T-helper 17 cell (primary cell): ENCODE measurements at places on chromosomes 2 and 18.

- H3K4me3 ChIP-seq: no peak overlapping the region
- peaks cover 39% of the 10 kb centered on the region for H3K27me3 ChIP-seq
- peaks cover 7% of the 10 kb centered on the region for H3K4me1 ChIP-seq
- no peak overlapping the region for H3K27ac ChIP-seq
- DNase-seq: no peak
Observed at GRCh38 chr2:237567276-237568029, 1.1 kb downstream of the PRLH start.

GRCh38 chr2:233865838-233866237 is 2.3 kb downstream of the MSL3B start:
- no peaks in the 10 kb centered on the region for H3K27me3 ChIP-seq
- no peak for DNase-seq
- H3K4me3 ChIP-seq: no peak overlapping the region
- peaks cover 6% of the 10 kb centered on the region for H3K4me1 ChIP-seq
- H3K27ac ChIP-seq: no peak overlapping the region
- H3K36me3 ChIP-seq: peaks cover 5% of the 10 kb centered on the region

GRCh38 chr2:231615058-231615671 is 22.5 kb downstream of the TEX44 start:
- H3K4me1 ChIP-seq: peaks cover 20% of the 10 kb centered on the region
- H3K36me3 ChIP-seq: no peaks in the 10 kb centered on the region
- H3K4me3 ChIP-seq: peak overlapping the region; percentile 92
- DNase-seq: no peak
- H3K27me3 ChIP-seq: no peaks in the 10 kb centered on the region

DNA sequence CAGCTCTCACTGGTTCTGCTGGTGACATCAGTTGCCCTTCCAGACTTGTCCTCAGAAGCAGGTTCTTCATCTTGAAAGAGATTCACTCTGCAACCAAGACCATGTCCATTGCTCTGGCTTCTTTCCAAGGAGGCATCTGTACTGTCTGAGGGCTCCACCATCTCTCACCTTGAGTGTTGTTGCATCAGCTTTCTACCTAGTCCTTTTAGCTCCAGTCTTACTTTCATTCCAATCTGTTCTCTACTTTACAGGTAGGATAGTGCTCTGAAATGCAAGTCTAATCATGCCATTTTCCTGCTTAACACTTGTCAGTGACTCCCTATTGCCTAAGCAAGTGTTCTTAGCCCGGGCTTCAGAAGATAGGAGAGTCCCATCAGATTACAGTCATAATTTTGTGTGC is 117.7 kb downstream of the EN1 start:
- no peak overlapping the region for H3K27ac ChIP-seq
- H3K4me1 ChIP-seq: no peaks in the 10 kb centered on the region
- H3K27me3 ChIP-seq: peaks cover 14% of the 10 kb centered on the region
- no peak overlapping the region for H3K4me3 ChIP-seq

DNA sequence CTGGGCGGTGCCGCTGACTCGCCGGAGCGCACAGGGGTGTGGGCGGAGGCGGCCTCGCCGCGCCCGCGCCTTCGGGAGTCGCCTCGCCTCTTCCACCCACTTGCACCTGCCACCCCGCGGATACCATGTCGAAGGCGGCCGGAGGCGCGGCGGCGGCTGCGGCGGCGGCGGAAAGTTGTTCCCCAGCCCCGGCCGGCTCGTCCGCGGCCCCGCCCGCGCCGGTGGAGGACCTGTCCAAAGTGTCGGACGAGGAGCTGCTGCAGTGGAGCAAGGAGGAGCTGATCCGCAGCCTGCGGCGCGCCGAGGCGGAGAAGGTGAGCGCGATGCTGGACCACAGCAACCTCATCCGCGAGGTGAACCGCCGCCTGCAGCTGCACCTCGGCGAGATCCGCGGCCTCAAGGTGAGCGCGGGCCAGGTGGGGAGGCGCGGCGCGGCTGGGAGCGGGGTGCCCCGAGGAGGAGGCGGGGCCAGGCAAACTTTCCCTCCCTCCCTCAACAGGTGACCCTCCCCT is 766 bp downstream of the CCDC85A start:
- H3K36me3 ChIP-seq: no peaks in the 10 kb centered on the region
- peaks cover 67% of the 10 kb centered on the region for H3K27me3 ChIP-seq
- H3K27ac ChIP-seq: no peak overlapping the region
- peak overlapping the region; percentile 68 for H3K4me3 ChIP-seq
- peaks cover 9% of the 10 kb centered on the region for H3K4me1 ChIP-seq

DNA sequence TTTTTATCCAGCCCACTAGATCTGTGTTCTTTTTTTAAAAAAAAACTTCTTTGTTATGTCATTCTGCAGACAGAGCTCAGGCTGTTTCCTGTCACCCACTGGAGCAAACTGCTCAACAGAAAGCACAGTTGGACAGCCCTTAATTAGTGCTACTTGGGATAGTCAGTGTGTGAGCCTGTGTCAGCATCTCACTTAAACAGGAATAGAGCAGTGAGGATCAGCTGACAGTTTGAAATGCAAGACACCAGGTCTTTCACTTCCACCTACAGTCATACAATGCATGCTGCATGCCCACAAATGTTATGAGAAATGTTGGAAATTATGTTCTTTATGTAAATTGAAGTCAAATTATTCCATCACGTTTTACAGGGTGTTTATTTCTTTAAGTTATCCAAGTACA is 174.9 kb downstream of the NR4A2 start:
- no peak overlapping the region for H3K27ac ChIP-seq
- H3K4me1 ChIP-seq: peaks cover 2% of the 10 kb centered on the region
- no peaks in the 10 kb centered on the region for H3K36me3 ChIP-seq
- H3K27me3 ChIP-seq: peaks cover 24% of the 10 kb centered on the region
- H3K4me3 ChIP-seq: no peak overlapping the region

DNA sequence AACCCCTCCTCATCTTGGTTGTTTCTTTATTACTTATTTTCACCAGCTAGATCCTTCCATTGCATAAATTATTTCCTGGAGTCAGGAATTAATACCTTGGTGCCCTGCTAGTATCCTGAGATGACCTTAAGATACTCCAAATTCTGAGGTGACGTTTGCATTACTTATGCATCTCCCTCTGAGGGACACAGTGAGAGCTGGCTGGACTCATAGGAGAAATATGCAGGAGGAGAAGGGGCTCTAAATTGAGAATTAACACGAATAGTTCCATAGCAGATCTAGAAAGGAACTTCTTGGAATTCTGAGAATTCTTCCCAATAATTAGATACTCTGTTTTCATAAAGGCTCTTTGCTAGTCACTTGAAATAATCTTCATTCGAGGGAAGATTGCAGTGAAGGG is 310.6 kb upstream of the ZEB2 start:
- H3K4me1 ChIP-seq: no peaks in the 10 kb centered on the region
- H3K4me3 ChIP-seq: no peak overlapping the region
- peaks cover 5% of the 10 kb centered on the region for H3K27me3 ChIP-seq
- H3K36me3 ChIP-seq: no peaks in the 10 kb centered on the region

DNA sequence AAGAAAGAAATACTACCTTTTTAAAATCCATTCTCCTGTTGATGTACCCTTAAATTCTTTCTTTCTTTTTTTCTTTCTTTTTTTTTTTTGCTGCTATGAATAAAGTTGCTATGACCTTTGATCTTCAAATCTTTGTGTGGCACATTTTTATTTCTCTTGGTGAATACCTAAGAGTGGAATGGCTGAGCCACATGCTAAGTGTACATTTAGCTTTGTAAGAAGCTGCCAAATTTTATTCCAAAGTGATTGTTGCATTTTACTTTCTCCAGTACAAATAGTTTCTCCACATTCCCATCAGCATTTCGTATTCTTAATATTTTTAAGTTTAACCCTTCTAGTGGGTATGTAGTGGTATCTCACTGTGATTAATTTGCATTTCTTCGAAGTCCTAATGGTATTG is 88.8 kb upstream of the RAB27B start:
- no peak for DNase-seq
- no peak overlapping the region for H3K27ac ChIP-seq
- no peaks in the 10 kb centered on the region for H3K4me1 ChIP-seq
- H3K4me3 ChIP-seq: no peak overlapping the region
- no peaks in the 10 kb centered on the region for H3K36me3 ChIP-seq

GRCh38 chr18:31497404-31497835 is 557 bp upstream of the DSG2 start:
- no peak for DNase-seq
- H3K4me1 ChIP-seq: peaks cover 4% of the 10 kb centered on the region
- peaks cover 29% of the 10 kb centered on the region for H3K27me3 ChIP-seq
- no peaks in the 10 kb centered on the region for H3K36me3 ChIP-seq
- H3K27ac ChIP-seq: no peak overlapping the region

DNA sequence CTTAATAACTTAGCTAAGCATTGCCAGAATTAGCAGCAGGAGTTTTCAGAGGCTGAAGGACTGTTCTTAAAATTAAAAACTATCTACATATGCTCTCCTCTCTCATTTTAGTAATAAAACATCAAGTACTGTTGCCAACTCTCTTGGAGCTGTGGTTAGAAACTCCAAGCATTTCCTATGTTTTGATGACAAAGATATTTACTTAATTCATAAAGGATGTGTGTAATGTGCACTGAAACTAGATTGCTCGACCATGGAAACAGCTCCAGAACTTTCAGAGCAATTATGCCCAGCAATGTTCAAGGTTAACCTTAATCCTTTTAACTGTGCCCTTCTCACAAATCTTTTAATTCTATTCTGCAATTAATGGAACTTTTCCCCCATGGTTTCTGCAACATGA is 8.4 kb downstream of the GRP start:
- H3K4me1 ChIP-seq: no peaks in the 10 kb centered on the region
- DNase-seq: no peak
- peaks cover 2% of the 10 kb centered on the region for H3K36me3 ChIP-seq
- H3K27ac ChIP-seq: no peak overlapping the region
- peaks cover 80% of the 10 kb centered on the region for H3K27me3 ChIP-seq

DNA sequence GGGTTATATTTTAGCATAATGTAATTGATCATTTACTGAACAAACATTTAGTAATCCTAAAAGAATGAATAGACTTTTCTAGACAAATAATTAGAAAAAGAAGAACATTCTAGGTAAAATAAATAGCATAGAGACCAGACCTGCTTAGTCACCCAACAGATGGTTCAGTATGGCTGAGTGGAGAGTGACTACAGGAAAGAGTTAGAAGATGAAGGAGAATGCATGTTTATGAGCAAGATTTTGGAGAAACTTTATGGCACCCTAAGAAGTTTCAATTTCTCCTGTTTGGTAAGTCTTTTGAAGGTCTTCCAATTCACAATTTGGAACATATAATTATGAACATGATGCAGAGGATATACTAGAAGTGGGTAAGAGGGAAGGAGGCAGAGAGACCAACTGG is 32.9 kb downstream of the FAP start:
- H3K36me3 ChIP-seq: no peaks in the 10 kb centered on the region
- no peaks in the 10 kb centered on the region for H3K4me1 ChIP-seq

DNA sequence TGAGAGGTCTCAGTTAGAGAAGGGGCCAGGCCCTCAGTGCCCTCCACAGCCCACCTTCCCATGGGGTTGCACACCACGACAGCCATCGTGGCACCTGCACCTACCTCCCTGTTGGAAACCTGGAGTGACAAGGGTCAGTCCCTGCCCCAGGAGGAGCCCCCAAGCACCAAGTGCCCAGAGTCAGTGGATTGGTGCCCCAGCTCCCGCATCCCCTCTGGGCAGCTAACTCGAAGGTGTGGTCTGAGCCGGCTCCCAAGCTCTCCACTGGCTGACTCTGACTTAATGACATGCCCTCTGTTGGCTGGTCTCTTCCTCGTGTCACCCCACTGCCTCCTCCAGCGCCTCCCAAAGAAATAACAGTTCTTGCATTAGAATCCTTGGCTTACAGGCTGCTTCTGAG is 116.4 kb downstream of the NDUFA10 start:
- H3K36me3 ChIP-seq: no peaks in the 10 kb centered on the region
- DNase-seq: no peak
- no peaks in the 10 kb centered on the region for H3K27me3 ChIP-seq
- H3K4me1 ChIP-seq: peaks cover 10% of the 10 kb centered on the region
- H3K4me3 ChIP-seq: no peak overlapping the region
- no peak overlapping the region for H3K27ac ChIP-seq

- no peaks in the 10 kb centered on the region for H3K4me1 ChIP-seq
- H3K27ac ChIP-seq: no peak overlapping the region
- DNase-seq: no peak
- H3K27me3 ChIP-seq: peaks cover 17% of the 10 kb centered on the region
- no peak overlapping the region for H3K4me3 ChIP-seq
Observed at GRCh38 chr2:133674433-133675331, 106.4 kb upstream of the NCKAP5 start.

GRCh38 chr2:184637781-184638180 is 39.5 kb downstream of the ZNF804A start:
- no peak overlapping the region for H3K27ac ChIP-seq
- DNase-seq: no peak
- H3K4me1 ChIP-seq: no peaks in the 10 kb centered on the region
- H3K4me3 ChIP-seq: no peak overlapping the region
- H3K36me3 ChIP-seq: no peaks in the 10 kb centered on the region
- H3K27me3 ChIP-seq: no peaks in the 10 kb centered on the region

DNA sequence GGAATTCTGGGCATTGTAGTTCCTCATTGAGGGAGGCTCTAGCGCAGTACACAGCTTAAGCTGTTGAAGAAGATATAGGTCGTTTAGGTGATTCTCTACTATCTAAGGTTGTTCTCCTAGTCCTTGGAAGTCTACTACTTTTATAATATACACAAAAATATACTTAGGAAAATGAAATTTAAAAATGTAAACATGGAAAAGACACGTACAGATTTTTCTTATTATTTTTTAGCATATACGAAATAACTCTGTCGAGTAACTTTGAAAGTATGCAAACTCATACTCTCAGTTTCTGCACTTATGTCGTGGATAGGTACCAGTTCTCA is 272 bp upstream of the FASTKD1 start:
- DNase-seq: no peak
- H3K27me3 ChIP-seq: no peaks in the 10 kb centered on the region
- peaks cover 2% of the 10 kb centered on the region for H3K36me3 ChIP-seq
- peak overlapping the region; percentile 96 for H3K4me3 ChIP-seq
- peaks cover 15% of the 10 kb centered on the region for H3K4me1 ChIP-seq

DNA sequence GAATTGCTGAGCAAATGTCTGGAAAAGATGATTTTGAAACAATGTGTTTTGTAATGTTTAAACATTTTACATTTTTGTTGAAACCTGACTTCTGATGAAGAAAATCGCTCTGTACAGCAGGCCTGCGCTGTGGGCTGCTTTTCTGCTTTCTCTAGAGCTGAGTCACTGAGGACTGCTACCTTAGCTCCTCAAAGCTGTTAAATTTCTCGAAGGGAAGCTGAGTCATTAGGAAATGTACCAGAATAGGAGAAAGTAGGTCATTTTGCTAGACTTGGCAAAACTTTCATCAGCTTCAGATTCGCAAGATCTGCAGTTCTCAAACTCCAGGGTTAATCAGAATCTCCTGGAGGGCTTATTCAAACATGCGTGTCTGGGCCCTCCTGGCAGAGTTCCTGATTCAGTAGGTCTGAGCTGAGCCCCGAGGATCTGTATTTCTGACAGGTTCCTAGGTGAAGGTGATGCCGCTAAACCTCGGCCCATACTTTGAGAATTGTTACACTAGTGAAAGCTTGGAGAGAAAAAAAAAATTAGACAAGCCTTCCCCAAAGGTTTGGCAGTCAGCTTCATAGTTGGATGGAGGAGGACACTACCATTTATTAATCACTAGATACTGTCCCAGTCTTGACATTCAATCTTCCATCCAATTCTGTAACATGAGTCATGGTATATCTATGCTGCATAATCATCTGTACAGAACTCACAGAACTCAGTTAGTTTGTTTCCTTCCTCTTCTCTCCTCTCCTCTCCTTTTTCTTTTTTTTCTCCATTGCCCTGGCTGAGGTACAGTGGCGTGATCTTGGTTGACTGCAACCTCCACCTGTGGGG is 297.6 kb downstream of the PARD3B start:
- H3K36me3 ChIP-seq: no peaks in the 10 kb centered on the region
- H3K27me3 ChIP-seq: no peaks in the 10 kb centered on the region
- DNase-seq: no peak
